Neural cell (in vitro differentiated cells): ENCODE measurements at places on chromosomes 5 and 9. TPM values are rescaled to one million over a fixed set of nuclear protein-coding genes. Genes with fewer than 3 reads are reported as not detected.

The FOXD4L4 gene
- 0.10 TPM in 1 of 2 replicates, not detected in the other for polyA plus RNA-seq

The ZBED3 gene
- polyA plus RNA-seq = 0.56 and 5.0 TPM in 2 replicates

The PKD2L2 gene
- polyA plus RNA-seq = not detected in 2 replicates

The FOXD4L5 gene
- polyA plus RNA-seq = 0.06 and 0.12 TPM in 2 replicates

The GABRB2 gene
- 101 and 106 TPM in 2 replicates for polyA plus RNA-seq

The LURAP1L gene
- polyA plus RNA-seq = 0.59 TPM in 1 of 2 replicates, not detected in the other

The TEX48 gene
- not detected in 2 replicates for polyA plus RNA-seq

The FOXD4 gene
- 2.3 and 2.5 TPM in 2 replicates for polyA plus RNA-seq

The TRIO gene
- polyA plus RNA-seq = 168 and 178 TPM in 2 replicates

The KLHL3 gene
- 10.9 and 12.9 TPM in 2 replicates for polyA plus RNA-seq

The ADAMTSL2 gene
- polyA plus RNA-seq = 0.30 and 0.85 TPM in 2 replicates

The LIX1 gene
- 1.1 and 1.9 TPM in 2 replicates for polyA plus RNA-seq

The ALAD gene
- polyA plus RNA-seq = 42.9 and 65.1 TPM in 2 replicates

The PCDHGB7 gene
- 4.7 and 5.1 TPM in 2 replicates for polyA plus RNA-seq

The MVB12B gene
- 39.5 and 47.5 TPM in 2 replicates for polyA plus RNA-seq

The IGIP gene
- polyA plus RNA-seq = 2.9 and 4.4 TPM in 2 replicates

The BAAT gene
- polyA plus RNA-seq = 0.44 and 0.61 TPM in 2 replicates
